ENCODE measurements at places on chromosomes 1 and 21.
A peak's percentile ranks its signal among the peaks of the same experiment; 100 is the strongest.

- no peak for DNase-seq
Measured at GRCh38 chr21:34706337-34706736, 37.5 kb downstream of the CLIC6 start.

- no peak for DNase-seq
Measured at GRCh38 chr1:105544475-105544874, 1512.0 kb upstream of the PRMT6 start.

DNA sequence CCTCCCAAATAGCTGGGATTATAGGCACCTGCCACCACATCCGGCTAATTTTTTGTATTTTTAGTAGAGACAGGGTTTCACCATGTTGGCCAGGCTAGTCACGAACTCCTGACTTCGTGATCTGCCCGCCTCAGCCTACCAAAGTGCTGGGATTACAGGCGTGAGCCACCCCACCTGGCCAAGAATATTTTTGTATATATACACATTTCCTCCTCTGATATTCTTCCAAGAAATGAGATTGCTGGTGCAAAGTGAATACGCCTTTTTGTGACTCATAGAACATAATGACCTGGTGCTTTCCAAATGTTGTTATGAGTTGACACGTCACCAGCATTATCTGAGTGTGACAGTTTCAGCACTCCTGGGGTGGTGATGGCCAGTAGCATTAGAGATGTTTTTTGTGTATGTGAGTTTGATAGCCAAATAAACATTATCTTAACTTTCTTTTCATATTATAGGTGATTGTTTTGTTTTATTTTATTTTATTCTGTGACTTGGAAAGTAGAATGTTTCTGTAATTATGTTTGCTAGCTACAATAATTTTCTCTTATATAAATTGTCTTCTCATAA lies 54.9 kb downstream of the KCNK1 start:
- peak; percentile 17 for DNase-seq

DNA sequence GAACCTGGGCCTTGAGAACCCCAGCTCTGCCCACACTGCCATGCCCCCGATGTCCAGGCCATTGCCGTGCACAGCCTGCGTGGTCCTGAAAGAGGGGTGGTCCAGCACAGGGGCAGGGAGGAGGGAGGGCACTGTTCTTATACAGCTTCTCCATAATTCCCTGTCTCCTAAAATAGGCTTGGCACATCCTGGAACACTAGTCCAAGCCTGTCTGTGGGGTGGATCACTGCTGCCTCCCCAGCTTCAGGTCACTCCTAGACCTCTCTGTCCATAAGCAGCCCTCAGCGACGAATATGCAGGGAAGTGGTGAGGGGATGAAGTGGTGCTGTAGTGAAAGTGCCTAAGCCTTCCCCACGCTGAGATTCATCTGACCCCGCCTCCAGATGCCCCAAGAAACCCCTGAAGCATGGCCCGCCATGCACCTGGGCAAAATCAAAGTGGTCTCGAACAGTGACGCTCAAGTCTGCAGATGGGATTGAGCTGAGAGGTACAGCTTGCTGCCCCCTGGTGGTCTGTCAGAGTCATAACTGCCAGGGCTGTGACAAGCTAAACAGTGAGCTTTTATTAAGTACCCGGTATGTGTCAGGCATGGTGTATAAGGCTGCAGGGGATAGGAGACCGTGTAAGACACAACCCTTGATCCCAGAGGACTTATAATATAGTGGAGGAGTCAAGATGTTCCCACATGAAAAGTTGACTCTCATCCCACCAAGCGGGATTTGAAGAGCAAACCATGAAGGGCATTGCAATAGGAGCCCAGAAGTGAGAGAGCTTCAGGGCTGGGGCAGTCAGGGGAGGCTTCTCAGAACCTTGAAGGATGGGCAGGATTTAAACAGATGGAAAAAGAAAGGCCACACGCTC lies 66.6 kb downstream of the FAM163A start:
- peak; percentile 60 for DNase-seq

DNA sequence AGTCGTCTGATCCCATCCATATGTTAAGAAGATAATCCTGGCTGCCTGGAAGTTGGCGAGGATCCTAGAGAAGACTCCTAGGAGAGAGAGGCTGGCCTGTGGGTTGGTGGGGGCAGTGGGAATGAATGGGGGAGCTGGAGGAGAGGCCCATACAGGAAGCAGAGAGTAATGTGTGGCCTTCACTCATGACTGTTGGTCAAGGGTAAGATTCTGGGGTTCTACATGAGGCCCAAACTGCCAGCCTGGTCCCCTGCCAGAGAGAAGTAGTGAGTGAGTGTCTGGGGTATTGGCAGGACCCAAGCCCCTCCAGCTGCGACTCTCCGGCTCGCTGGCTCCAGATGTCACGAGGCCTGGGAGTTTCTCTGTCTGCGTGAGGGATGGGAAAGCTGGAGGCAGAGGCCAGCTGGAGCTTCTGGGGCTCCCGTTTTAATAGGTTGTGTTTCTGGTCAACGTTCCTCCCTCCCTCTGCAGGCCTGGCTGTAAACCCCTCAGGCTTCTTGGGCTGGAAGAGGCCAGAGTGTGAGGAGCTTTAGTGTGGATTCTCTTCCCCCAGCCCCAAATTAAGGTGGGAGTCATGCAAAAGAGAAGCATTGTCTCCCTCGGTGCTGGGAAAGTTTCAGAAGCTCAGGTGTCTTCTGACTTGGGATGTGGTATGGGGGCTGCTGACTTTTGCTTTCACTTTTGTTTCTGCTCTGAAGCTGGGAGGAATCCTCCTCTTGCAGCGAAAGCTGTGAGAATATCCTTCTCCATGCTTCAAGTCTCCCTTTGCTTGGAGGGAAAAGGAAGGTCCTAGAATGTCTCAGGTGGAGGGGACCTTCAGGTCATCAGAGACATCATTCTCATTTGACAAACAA lies 2.6 kb downstream of the TMEM51 start:
- DNase-seq = no peak

DNA sequence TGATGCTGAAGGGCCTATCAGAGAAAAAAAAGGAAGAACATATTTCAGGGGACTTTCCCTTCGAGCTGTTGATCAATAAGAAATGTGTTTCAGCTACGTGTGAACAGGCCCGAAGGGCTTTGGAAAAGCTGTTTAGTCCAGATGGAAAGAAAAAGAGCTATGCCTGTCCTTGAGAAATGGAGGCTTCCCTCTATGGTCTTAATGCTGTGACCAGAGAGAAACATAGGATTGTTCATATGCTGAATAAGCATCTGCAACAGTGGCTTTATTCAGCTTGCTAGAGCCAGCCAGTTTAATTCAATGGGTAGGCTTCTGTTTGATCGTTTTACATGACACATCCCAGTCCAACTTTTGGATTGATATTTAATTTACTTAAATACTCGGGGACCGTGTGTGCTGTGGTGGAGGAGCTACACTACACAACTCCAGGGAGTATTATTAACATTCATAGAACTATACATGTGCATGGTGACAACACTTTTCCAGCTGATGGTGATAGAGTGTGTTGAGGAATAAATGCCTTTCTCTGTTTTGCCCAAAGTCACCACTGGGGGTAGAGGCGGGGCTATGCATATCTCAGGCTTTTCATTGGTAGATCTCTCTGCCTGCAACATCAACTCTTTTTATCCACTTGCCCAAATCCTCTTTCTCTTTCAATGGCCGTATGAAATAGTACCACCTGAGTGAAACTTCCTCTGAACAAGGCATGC lies 106.7 kb upstream of the C8B start:
- no peak for DNase-seq

DNA sequence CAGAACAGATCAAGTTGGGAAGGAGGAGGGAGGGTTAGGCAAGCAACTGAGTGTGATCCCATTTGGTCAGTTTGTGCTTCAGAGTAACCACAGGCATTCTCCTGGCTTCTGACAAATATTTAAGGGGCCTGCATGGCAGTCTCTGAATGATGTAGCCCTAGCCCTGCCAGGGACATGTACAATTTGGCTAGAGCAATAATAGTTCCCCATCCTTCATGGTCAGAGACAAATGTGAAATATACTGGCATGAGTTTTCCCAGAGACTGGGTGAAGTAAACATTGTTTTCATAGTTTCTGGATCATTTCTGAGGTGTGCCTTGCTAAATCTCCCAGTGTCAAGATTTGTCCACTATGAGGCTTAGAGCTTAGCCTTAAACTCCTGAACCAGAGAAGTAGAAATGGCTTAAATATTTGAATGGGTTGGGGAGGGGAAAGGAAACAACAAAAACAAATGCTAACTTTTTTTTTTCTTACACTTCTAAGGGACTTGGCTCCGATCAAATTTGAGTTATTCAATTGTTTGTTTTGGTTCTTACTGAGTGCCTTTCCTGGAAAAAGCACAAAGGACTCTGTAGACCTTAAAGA lies 42.0 kb upstream of the UBE2U start:
- no peak for DNase-seq

DNA sequence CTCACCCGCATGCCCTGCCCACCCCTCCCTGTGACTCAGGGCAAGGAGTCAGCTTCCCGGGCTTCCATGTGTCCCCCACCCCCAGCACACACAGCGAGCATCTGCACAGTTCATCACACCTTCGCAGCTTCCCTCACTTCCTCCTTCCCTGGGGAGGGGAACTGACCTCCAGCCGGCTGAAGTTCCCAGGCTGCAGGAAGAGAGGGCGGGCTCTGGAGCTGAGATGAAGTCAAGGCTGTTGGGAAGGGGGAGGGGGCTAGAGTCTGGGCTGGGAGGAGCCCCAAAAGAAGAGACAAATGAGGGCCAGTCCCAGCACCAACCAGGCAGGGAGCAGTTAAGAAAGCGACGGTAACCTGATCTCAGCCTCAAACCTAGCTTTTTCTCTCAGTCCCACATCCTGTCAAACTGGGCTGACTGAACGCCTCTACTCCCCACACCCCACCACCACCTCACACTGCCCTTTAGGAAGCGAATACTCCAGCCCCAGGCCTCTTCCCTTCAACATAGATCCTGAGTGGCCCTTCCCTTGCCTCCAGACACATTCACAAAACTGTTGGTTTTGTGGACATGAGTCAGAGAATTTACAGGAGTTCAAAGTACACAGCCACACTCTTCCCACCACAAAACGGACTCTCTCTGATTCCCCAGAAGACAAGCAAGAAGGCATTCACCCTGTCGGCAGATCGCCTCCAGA lies 1.8 kb downstream of the RHOC start:
- peak; percentile 90 for DNase-seq

DNA sequence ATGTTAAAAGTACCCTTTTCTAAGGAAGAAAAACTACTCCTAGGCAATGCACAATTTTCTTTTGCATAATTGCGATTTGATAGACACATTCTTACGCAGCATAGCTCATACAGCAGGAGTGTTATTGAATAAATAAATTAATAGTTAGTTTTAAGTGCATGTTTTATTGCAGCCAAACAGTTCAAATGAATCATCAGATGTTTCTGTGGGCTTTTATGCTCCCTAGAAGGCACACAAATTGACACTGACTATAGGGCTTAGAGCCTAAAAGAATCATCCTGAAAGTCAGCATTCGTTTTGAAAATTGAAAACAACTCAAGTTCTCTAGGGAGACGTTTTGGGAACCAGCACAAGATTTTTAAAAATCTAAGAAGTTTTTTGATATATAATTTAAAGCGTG lies 411.9 kb downstream of the HLX start:
- no peak for DNase-seq

DNA sequence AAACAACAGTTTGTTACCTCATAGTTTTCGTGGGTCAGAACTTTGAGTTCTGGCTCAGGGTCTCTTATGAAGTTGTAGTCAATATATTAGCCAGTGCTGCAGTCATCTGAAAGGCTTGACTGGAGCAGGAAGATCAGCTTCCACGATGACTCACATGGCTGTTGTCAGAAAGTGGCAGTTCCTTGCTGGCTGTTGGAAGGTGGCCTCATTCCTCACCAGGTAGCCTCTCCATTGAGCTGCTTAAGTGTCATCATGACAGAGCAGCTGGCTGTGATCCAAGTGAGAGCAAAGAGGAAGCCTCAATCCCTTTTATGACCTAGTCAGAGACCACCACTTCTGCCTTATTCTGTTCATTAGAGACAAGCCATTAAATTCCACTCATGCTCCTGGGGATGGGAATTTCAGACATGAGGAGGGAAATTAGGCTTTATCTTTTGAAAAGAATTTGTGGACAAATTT lies 5.6 kb downstream of the OSBPL9 start:
- no peak for DNase-seq

- no peak for DNase-seq
Measured at GRCh38 chr1:33436557-33437285, 5.8 kb upstream of the PHC2 start.

DNA sequence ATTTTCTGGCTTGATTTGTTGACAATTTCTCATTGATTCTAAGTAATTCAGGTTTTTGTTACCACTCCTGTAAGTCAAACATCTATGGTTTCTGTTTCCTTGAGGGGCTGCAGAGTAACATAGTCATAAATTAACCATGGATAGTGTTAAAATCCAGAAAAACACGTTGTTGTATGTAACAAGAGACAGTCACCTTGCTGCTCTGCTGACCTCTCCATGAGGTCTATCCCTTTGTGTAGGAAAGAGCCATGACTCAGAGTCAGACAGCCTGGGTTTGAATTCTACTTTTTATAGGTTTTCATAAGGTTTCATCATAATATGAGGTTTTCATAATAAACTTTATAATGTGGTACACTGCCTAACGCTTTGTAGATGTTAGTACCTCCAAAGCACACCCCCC lies 27.6 kb upstream of the NBL1 start:
- DNase-seq = no peak

GRCh38 chr1:224287714-224288113 lies 42.3 kb downstream of the NVL start:
- no peak for DNase-seq

DNA sequence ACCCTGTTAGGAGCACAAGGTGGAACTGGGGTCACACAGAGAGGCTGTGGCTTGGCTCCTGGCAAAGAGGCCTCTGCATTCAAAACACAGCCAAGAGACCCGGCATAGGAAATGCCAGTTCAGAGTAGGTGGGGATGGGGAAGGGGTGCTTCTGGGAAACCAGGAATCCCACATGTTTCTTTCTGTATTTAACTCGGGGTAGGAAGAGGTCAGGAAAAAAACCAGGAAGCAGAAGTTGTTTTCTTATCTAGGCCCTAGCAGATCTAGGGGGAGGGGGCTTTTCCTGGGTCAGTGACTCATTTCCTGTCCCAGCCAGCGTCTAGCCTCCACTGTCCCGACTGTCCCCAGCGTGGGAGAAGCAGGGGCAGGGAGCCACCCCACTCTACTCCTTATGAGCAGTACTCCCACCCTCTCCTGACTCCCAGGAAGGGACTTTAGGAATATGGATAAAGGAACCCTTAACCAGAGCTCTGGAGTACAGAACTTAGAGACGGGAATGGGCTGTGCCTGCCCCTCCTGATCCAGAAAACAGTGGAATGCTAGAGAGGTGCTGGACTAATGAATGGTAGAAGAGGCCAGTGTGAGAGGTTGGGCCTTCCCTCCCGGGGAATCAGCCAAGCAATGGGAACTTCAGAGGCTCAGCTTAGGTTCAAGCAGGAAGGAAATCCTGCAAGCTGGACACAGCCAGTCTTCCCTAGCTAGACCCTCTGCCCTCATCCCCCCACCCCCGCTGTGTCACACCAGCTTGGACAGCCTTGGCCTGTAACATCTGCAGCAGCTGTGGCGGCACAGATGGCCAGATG lies 5.7 kb downstream of the FHL3 start:
- peak; percentile 80 for DNase-seq

GRCh38 chr1:53274026-53274425 lies 35.7 kb upstream of the MAGOH start:
- DNase-seq = no peak

Data from heart left ventricle (tissue), 16 donors.